ENCODE measurements at places on chromosomes 5 and 9.

DNA sequence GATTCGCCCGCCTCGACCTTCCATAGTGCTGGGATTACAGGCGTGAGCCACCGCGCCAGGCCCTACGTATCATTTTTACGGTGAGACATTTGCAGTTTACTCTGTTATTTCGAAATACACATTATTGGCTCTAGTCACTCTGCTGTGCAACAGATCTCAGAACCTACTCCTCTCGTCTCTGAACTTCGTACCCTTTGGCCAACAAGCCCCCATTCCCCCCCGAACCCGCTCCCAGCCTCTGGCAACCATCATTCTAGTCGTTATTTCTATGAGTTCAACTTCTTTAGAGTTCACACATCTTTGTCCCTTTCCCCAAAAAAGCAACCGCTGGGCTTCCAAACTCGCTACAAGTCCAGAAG is 735 bp downstream of the PTGR1 start:
- DNase-seq, result no peak

DNA sequence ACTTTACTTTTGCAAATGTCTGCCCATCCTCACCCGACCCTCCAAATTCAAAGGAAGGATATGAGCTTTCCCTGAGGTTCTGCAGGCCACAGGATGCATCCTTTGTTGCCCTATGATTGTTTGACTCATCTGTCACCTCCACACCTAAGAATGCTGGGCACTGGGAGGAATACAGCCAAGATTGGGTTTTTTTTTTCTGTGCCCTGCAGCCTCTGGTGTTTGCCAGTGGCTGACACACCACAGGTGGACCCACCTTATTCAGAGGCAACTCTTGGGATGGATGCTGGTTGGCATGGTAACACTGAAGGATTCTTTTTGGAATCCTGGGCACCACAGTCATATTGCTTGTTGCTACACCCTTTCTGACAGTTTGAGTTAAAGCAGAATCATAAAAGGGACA is 29.7 kb downstream of the C9orf152 start:
- no peak for DNase-seq

DNA sequence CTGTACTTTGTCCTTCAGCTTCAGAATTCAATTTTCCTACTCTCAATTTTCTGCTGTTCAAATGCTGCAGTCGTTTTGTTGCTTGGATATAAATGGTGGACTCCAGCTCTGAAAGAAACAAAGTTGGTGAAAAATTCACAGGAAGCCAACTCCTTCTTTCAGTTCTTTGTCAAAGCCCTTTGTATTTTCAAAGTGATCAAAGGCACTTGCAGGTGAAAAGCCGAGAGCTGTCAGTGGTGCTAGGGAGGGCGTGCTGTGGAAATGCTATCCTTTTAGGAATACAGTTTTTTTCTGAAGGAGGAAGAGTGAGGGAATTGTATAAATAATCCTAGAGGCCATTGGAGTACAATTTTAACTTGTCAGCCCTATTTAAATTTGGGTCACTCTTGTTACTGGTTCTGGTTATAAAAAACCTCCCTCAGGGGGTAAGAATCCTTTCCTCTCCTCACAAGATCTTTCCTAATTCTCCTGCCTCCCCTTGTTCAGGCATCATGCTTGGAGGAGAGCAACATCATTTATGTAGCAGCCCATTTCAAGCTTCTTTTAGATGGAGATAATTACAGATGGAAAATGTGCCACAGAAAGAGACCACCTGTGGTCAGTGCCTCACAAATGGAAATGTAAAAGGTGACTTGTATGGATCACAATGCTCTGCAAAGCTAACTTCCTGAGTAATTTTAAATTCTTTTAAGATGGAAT is 62.5 kb upstream of the GHR start:
- DNase-seq, result no peak

GRCh38 chr9:136567651-136568287 is 21.9 kb upstream of the NOTCH1 start:
- no peak for DNase-seq

DNA sequence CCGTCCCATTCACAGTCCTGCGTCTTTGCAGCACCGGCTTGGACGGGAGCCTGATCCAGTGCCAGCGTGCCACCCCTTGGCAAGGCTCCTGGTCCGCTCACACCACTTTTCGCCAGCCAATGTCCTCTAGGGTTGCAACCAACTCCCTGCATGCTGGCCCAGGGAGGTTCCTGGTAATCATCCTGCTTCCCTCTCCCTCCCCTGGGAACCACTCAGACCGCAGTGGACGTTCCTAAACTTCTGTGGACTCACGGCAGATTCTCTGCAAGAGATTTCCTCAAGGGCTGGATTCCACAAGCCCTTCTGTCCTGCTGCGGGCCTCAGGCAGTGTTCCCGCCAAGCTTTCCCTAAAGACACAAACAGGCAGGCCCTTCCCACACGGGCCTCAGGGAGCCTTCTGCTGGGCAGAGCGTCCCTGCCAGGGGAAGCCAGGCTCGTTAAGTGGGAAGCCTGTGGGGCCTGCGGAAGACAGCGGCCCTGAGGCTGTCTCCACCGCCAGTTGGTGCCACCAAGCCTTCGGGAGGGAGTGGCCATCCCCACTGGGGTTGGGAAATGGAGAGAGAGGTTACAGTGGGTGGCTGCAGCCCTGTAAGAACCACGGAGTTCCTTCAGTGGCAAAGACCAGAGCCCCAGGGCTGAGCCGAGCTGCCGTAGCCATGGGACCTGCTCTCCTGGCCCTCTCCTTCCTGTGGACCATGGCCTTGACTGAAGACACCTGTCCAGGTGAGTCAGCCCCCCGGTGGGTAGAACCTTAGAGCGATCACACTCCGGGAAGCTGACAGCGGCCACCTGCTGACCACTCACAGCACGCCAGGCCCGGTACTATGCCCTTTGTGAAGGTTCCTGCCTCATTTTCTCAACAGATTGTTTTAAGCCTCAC is 16.4 kb upstream of the FCN2 start:
- DNase-seq, result no peak

GRCh38 chr9:21836437-21837161 is 34.2 kb downstream of the MTAP start:
- no peak for DNase-seq

DNA sequence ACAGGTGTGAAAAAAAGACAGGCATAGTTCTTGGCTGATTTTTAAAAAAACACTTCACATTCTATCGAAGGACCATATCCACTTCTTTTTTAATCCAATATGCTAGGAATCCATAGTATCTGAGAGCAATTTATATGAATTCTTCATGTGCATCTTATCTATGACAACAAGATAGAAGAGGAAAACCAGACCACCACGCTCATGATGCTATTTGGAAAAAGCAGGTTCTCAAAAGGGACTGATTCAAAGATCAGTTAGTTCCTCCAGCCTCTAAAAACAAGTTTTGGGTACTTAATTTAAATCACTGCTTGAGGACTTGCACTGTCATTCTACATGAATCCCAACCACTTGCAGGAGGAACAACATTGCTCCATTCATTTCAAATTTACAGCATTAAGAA is 6.3 kb downstream of the MEF2C start:
- DNase-seq, result no peak

GRCh38 chr5:131679911-131680310 is 44.9 kb upstream of the RAPGEF6 start:
- DNase-seq, result no peak

GRCh38 chr5:116320486-116320885 is 235.7 kb downstream of the COMMD10 start:
- DNase-seq, result no peak

GRCh38 chr9:127763918-127764384 is 14.5 kb downstream of the SH2D3C start:
- no peak for DNase-seq

DNA sequence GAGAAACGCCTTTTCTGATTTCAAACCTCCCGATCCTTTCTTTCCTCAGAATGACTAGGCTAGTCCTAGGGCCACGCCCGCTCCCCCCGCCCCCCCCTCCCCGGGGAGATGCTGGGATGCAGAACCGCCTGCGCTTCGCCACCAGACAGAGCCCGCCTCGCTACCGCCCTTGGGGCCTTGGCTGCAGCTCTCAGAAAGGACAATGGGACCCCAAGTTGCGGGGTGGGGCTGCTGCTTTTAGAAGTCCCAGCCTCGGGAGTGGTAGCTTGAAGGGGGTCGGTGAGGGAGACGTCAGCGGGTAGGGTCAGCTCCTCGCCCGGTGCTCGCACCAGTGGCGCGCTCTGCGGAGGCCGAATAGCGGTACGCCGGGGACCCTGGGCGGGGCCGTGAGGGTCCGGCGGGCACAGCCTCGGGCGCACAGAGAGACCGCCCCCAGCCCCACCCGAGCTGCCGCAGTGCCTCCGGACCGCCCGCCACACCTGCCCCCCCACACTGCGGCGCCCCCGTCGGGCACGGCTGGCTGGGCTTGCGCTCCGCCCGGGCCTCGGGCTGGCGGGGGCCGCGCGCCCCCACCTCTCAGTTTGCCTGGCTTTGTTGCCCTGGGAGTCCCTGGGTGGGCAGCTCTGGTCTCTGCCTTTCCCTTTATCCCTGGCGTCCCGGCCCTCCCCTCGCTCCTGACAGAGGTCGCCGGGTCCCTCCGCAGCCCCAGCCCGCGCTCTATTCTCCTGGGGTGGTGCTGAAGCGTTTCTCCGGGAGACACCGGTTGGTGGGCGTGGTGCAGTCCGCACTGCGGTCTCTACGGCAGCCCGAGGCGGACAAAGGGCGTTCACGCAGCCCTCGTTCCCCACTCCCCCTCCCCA is 1.2 kb downstream of the MAP1B start:
- no peak for DNase-seq

DNA sequence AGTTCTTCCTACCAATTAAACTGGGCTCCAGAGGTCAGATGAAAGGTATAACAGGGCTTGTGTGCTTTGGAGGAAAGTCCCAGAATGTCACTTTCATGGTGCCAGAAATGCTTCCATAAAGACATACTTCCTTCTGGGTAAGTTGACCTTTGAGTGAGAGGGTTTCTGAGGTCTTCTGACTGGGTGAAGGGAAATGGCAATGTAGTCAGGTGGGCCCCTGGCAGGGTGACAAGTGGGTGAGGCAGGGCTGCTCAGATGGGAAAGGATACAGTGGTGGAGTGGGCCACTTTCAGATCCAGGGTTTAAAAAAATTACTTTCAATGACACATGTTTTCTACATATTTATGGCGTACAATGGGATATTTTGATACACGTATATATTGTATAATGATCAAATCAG is 136.5 kb upstream of the PITX1 start:
- DNase-seq, result no peak

- no peak for DNase-seq
These were observed 357.5 kb downstream of the TLE4 start for GRCh38 chr9:79929285-79929684.

GRCh38 chr5:172248637-172249036 is 34.9 kb downstream of the UBTD2 start:
- DNase-seq, result no peak

DNA sequence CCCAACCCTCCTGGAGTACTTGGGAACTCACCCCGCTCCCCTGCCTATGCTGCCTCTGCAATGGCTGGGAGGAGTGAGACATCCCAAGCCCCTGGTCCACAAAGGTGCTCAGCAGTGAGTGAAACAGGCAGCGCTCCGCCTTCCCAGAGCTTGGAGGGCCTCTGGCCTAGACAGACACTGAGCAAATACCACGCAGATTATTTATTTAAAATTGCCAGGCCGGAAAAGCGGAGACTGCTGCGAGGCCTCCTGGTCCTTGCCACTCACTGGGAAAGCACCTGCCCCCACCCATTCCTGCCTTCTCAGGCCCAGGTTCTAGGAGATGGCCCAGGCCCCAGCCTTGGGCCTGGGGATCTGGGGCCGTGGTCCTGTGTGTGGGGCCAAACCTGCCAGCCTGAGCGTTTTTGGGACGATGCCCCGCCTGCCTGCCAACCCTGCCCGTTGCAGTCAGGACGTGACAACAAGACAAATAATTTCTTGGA is 17.4 kb downstream of the FGF18 start:
- DNase-seq, result no peak

- DNase-seq, result no peak
These were observed 7.6 kb upstream of the ELOVL7 start for GRCh38 chr5:60851626-60852025.

DNA sequence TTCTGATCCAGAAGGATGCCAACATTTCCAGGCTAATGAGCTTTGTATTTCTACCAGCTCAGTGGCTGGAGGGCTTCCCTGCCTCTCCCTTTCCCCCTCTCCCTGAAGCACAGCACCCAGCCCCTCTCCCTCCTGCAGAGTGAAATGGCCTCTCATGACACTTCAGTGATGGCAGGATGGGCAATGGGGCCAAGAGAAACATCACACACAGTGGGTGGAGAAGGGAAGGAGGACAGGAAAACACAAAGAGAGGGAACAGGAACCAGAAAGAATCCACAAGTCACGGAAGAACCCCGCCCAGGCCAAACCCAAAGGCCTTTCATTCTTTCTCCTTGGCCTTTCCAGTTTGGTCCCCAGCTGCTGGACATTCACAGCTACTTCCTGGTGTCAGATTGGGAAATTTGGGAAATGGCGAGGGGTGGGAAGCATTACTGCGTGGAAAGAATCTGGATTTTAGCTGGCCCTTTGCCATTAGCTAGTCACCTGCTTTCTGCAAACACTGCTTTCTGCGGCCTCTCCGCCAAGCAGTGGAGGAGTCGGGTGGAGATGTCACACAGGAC is 82.6 kb downstream of the GLDC start:
- DNase-seq, result no peak

DNA sequence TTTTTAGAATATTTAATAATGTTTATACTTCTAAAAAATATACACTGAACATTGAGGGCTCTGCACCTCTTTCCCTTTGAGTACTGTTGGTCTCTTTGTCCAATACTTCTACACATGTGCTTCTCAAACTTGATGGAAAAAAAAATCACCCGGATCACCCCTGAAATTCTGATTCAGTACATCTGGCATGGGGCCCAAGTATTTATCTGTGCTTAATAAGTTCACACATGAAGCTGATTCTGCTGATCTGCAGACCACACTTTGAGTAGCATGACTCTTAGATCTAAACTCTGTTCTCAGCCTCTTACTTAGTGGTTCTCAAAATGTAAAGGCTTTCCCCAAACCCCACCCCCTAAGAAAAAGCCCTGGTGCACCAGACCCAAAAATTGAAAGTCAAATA is 12.0 kb downstream of the RUSC2 start:
- DNase-seq, result no peak

GRCh38 chr5:134139891-134140469 is 25.5 kb downstream of the TCF7 start:
- DNase-seq, result no peak

GRCh38 chr5:143102411-143102810 is 301.1 kb downstream of the NR3C1 start:
- DNase-seq, result no peak

DNA sequence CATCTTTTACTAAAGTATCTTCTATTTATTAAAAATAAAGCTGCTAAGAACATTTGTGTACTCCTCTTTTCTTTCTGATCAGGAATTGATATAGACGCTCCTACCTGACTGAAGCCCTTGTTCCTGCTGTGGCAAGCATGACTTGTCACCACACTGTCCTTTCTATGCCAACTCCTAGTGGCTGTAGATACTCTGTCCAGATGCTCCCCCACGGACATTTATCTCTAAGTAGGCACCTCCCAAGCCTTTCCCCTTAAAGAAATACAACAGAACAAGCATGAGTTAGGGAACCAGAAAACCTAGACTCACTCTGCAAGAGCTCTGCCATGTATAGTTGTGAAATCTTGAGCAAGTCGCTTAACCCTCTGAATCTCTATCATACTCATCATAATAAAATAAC is 53.2 kb downstream of the FAM114A2 start:
- DNase-seq, result no peak

- DNase-seq, result no peak
These were observed 482.6 kb downstream of the DMAC1 start for GRCh38 chr9:7316967-7317366.

- no peak for DNase-seq
These were observed 426.4 kb downstream of the DTWD2 start for GRCh38 chr5:118561971-118562370.

- no peak for DNase-seq
These were observed 2.4 kb downstream of the ANKRD31 start for GRCh38 chr5:75234251-75234650.

- no peak for DNase-seq
These were observed 2.7 kb downstream of the CNTLN start for GRCh38 chr9:17137566-17137965.
